ENCODE measurements at places on chromosomes 12 and 14.

DNA sequence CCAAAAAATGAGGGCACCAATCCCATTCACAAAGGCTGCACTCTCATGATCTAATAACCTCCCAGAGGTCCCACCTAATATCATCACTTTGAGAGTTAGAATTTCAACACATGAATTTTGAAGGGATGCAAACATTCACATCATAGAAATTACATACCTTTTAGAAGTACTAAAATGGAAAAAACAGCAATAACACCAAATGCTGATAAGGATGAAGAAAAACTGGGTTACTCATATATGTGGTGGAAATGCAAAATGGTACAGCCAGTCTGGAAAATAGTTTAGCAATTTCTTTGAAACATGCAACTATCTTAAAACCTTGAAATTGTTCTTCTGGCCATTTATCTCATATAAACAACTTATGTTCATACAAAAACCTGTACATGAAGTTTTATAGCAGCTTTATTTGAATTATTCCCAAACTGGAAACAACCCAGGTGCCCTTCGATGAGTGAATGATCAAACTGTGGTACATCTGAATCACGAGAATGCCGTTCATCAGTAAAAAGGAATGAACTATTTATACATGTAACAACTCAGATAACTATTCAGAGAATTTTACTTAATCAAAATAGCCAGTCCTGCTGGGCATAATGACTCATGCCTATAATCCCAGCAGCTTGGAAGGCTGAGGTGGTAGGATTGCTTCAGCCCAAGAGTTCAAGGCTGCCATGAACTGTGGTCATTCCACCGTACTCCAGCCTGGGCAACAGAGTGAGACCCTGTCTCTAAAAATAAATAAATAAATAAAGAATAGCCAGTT is 109.4 kb upstream of the SSTR1 start:
- DNase-seq = no peak

- no peak for DNase-seq
These were observed 276.7 kb upstream of the SRRM4 start for GRCh38 chr12:118704527-118705241.

GRCh38 chr12:14387219-14387871 is 21.9 kb downstream of the ATF7IP start:
- DNase-seq = no peak

GRCh38 chr12:88132392-88132791 is 9.5 kb downstream of the CEP290 start:
- no peak for DNase-seq

GRCh38 chr14:103121121-103121845 is 2.0 kb upstream of the TNFAIP2 start:
- DNase-seq = no peak
